ENCODE measurements at places on chromosomes 5 and 9.

- no peak for DNase-seq
Measured at GRCh38 chr5:159185773-159186172, 23.6 kb downstream of the RNF145 start.

DNA sequence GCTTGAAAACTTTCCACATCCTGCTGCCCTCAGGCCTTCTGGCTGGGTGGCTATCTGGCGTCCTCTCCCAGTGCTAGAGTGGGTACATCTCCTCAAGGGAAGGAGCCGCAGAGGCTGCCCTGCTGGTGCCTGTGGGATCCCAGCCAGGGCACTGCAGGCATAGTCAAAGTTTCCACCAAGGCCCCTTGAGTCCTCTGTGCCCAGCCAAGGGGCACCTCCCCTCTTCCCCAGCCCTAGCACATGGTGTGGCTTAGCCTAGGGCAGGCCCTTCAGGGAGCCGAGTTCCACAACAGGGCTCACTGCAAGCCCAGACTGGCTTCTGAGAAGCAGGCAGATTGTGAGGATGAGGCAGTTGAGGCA is 103.2 kb downstream of the RGS3 start:
- no peak for DNase-seq

DNA sequence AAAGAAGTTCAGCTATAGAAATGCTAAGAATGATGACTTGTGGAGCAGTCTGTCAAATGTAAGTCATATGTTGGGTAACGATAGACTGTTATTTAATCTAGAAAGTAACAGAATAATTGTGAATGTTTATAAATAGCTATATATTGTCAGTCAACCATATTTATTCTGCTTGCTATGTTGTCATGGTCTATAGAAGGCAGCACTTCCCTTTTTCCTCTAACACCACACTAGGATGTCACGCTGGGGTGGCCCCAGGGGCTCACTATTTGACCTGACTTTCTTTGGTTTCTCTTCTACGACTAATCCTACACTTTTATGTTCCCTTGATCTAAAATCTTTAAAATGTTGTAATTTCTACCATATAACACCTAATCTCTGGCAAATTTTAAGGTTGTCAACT is 20.5 kb downstream of the ERAP2 start:
- no peak for DNase-seq

GRCh38 chr5:1193591-1193985 is 7.8 kb upstream of the SLC6A19 start:
- DNase-seq = no peak

- DNase-seq = no peak
Measured at GRCh38 chr5:82684165-82684564, 393.0 kb downstream of the TMEM167A start.

Data from GM12892 (cell line).